ENCODE measurements at places on chromosomes 6 and 20. TPM values are rescaled to one million over a fixed set of nuclear protein-coding genes. Genes with fewer than 3 reads are reported as not detected.

GRCh38 chr6:33677143-33677660, 34.3 kb downstream of the UQCC2 start:
- DNase-seq = no peak

- no peak for DNase-seq
Measured at GRCh38 chr20:35490736-35491181, 35.4 kb downstream of the CEP250 start.

- DNase-seq = no peak
Measured at GRCh38 chr6:22364306-22364705, 67.5 kb upstream of the PRL start.

DNA sequence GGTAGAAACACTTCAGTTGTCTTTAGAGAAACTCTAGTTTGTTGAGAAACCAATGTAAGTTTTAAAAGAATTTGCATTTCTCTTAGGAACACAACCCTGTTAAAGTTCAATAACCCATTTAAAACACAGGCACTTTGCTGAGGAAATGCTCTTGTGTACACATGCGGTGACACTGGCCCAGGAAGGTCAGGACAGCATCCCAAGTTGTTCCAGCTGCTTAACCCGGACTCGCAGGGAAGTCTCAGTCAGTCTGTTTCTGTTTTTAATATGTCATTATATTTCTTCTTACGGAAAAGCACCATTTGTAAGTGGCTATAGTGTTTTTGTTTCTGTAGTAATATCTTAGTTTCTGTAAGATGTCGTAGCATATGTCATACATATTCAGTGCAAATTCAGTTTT, 36.9 kb downstream of the RIN2 start:
- DNase-seq = no peak

DNA sequence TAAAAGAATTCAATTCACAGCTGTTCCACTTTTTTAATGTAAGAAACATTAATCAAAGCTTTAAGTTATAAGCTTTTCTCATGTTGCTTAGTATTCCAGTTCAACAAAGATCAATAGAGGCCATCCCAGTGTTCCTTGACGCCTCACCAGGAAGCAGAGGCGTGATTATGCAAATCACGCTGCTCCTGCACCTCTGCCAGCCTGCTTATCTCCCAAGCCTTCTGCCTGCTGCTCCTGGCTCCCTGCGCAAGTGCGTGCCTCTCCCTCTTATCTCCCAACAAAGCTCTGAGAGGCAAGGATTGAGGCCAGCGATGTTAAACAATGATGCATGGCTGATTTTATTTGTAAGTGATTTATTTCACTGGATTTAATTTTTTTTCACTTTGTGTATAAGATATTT, 42.8 kb downstream of the INSM1 start:
- DNase-seq = peak; percentile 48

The WFDC5 gene
- not detected for total RNA-seq

The F13A1 gene
- 1.3 TPM for total RNA-seq

- DNase-seq = peak; percentile 55
Measured at GRCh38 chr6:33781131-33781975, 7.6 kb downstream of the LEMD2 start.

The PDYN gene
- 0.14 TPM for total RNA-seq

- DNase-seq = no peak
Measured at GRCh38 chr6:17987447-17987696, at the start of gene KIF13A. Gene KIF13A (minus strand): TSS chr6:17987635. CDS start chr6:17987463, 172 bp downstream.

GRCh38 chr6:12403947-12404647, 113.9 kb downstream of the EDN1 start:
- DNase-seq = no peak

- DNase-seq = no peak
Measured at GRCh38 chr20:53884859-53885541, 185.4 kb downstream of the BCAS1 start.

DNA sequence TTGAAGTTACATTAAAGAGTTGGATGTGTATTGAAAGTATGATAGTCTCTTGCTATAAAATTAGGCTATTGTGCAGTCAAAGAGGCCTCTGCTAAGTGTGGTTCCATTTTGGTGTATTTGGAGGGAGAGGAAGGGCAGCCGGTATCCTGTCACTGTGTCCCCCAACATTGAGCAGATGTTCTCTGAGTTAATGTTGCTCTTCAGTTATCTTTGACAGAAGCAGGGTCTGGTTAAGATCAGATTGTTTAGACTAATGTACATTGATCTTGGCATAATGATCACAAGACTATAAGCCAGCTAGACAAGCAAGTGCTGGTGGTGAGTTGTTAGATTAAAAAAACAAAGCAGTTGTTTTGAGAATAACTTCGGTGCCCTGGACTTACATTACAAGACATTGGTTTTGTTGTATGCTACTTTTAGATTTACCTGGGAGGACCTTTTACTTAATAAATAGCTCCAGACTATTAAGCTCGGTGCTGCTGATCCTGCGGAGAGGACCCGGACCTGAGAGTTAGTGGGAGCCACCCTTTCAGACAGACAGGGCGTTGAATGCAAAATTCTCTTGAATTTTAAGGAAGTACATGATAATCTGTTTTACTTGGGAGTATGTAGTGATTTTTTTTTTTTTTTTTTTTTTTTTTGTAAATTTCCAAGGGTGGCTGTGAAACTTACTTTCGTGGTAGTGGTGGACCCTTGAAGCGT, 97.8 kb downstream of the JARID2 start:
- no peak for DNase-seq

- DNase-seq = no peak
Measured at GRCh38 chr6:41682497-41683272, 44.4 kb downstream of the MDFI start.

The HLA-DMA gene
- 9.3 TPM for total RNA-seq

DNA sequence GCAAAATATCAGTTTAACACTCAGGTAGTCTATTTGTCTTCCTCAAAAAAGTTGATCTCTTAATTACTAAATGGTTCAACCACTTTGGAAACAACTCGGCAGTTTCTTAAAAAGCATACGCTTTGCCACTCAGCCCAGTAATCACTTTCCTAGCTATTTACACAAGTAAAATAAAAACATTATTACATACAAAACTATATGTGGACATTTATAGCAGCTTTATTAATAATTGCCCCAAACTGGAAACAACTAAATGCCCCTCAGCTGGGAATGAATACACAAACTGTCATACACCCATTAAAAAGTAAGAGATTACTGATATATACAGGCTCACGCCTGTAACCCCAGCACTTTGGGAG, 7.4 kb downstream of the EEF1A1 start:
- no peak for DNase-seq

DNA sequence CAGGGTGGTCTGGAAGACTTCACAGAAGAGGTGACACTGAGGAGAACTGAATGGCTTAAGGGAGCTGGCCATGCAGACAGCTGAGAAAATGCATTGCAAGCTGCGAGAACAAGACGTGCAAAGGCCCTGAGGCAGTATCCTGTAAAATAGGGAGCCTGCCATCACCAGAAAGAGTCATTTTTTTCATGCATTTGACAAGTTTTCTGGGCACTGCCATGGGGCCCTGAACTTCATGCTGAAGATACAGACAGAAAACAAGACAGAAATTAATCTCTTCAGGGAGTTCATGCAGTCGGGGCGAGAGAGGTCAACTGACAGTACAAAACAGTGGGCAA, 28.9 kb upstream of the NFATC2 start:
- no peak for DNase-seq
